Breast epithelium (tissue), 4 donors: ENCODE measurements at places on chromosomes 7 and 10. TPM values are rescaled to one million over a fixed set of nuclear protein-coding genes. Genes with fewer than 3 reads are reported as not detected.
A peak's percentile ranks its signal among the peaks of the same experiment; 100 is the strongest.

The PRLHR gene
- not detected for total RNA-seq

The CPN1 gene
- total RNA-seq, result not detected

The NCF1 gene
- total RNA-seq, result 5.0 TPM

The BLVRA gene
- total RNA-seq, result 80.6 TPM

The WEE2 gene
- not detected for total RNA-seq

The ZNF783 gene
- total RNA-seq, result 17.6 TPM

The PROSER2 gene
- 8.5 TPM for total RNA-seq

The CTAGE4 gene
- 8.8 TPM for total RNA-seq

The DPYSL4 gene
- 2.1 TPM for total RNA-seq

The HDAC9 gene
- 7.2 TPM for total RNA-seq

GRCh38 chr10:133168617-133169031, 8.6 kb downstream of the KNDC1 start:
- DNase-seq, result peak; percentile 31

DNA sequence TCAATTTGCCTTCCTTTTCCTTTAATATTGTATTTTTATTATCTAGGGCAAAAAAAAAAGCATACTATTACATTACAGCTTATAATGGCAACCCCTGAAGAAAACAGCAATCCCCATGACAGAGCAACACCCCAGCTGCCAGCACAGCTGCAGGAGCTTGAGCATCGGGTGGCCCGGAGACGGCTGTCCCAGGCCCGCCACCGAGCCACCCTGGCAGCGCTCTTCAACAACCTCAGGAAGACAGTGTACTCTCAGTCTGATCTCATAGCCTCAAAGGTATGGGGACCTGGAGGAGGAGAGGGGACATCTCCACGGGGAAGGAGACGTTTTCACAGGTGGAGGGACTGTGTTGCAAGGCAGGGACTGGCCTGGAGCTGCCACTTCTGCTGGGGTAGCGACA, 6.8 kb downstream of the STRA8 start:
- no peak for DNase-seq

- no peak for DNase-seq
Measured at GRCh38 chr7:31702354-31702753, 15.3 kb downstream of the PPP1R17 start.

DNA sequence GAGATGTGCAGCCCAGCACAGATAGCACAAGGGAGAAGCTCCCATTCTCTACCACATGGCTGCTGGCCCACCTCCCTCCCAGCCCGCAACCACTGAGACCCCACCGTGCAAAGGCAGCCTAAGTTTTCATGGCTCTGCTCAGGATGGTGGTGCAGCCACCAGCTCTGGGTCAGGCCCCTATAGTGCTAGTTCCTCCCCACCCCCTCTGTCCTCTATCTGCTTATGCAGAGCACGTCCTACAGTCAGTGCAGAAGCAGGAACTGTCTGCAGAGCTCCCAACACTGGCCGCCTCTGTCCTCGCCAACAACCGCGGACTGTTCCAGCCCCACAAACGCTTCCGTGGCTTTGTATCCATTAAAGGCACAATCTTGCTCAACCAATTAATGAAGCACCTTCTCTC, 278.9 kb downstream of the GRID1 start:
- DNase-seq, result no peak

- no peak for DNase-seq
Measured at GRCh38 chr7:126715076-126715475, 537.7 kb downstream of the GRM8 start.

GRCh38 chr10:6148251-6148701, 54.5 kb upstream of the PFKFB3 start:
- DNase-seq, result no peak

- DNase-seq, result no peak
Measured at GRCh38 chr7:14069961-14070360, 80.5 kb upstream of the ETV1 start.

DNA sequence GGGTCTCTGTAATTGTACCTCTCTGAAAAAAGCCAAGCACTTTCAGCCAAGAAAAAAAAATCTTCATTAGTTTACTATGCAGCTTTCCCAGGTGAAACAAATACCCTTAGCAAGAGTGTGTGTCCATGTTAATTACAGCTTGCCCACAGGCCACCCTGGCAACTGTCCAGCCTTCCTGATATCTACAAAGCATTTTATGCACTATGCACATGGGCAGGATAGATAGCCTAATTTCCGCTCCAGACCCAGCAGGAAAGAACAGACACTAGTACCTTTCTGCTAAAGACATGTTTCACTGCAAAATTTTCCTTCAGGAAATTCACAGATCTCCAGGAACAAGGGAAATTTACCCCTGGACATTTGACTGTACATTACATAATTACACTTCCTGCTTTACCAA, 24.4 kb downstream of the CACNA2D1 start:
- no peak for DNase-seq

GRCh38 chr7:77786018-77786417, 12.2 kb downstream of the TMEM60 start:
- DNase-seq, result no peak

DNA sequence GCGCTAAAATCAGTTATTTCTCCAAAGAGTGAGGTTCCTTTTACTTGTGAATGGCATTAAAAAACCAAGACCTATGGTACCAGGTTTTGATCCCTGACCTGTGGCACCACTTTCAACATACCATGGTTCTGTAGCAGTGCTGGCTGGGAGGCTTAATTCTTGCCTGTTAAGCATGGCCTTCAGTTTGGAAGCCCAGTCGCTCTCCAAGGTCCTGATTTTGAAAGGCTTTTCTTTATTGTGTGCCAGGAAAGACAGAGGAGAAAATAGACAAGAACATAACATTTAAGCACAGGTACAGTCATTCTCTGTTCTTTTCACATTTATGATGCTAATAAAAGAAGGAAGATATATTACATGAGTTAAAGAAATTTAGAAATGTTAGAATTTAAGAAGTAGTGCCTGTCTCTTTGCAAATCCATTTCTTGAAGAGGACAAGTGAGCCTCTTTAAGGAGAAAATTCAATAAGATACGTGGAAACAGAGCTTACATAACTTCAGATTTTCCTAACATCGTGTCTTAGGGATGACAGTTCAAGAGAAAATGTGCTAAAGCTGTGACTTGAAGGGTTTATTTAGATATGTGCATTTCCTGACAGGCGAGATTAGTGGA, 357.6 kb downstream of the DPP6 start:
- DNase-seq, result no peak

DNA sequence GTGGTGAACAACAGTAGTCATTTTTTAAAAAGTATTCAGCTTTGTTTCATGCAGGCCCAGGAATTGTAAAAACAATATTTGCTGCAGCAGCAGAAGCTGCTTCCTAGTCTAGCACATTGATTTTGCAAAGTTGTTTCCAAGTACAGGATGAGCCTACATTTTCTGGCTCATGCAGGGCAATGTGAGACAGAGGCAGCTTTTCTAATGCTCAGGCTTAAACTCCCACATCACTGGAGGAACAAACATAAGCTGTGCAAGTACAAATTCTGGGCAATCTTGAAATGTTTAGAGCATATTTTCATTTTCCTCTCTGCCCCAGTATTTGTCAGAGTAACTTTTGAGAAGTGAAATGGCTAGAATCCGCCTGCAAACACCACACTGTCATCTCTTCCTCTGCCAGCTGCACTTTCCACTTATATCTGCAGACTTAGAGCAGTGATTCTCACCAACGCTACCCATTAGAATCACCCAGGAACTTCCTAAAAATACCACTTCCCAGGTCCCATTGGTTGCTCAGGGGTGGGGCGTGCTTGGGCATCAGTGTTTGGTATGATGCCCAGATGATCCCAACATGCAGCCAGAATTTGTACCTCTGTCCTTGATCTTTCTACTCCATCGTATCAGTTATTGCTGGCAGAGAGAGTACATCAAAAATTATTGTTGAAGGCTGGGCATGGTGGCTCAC, 304.1 kb upstream of the LRGUK start:
- no peak for DNase-seq

DNA sequence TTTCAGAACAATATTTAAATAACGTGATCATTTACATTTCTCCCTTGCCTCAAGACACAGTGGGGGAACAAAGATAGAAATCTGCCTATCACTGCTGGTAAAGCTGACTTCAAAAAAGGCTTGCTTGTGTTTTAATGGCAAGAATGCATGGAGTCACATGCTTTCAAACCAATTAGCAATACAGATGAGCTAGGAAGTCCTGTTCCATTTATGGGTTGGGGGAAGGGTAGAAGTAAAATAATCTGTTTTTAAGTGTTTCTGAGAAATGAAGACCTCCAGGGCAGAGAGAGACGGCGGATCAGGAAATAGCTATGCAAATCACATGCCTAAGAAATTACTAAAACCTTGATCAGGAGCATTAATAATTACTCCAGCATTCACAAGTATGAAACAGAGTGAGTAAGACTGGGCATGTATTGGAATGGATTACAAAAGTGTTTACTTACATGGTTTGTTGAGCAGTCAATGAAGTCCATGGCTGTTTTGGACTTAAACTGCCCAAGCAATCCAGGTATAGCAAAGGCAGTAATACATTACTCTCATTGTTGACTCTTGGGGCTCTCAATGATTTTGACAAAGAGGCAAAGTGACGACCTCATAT, 142.0 kb downstream of the ARID5B start:
- no peak for DNase-seq

- no peak for DNase-seq
Measured at GRCh38 chr10:118965096-118965495, 64.4 kb upstream of the NANOS1 start.

GRCh38 chr10:46304062-46304461, 17.3 kb downstream of the ANTXRL start:
- DNase-seq, result no peak

- no peak for DNase-seq
Measured at GRCh38 chr10:85608706-85609105, 757.9 kb downstream of the GRID1 start.

GRCh38 chr7:54781134-54781920, 22.3 kb upstream of the SEC61G start:
- no peak for DNase-seq

DNA sequence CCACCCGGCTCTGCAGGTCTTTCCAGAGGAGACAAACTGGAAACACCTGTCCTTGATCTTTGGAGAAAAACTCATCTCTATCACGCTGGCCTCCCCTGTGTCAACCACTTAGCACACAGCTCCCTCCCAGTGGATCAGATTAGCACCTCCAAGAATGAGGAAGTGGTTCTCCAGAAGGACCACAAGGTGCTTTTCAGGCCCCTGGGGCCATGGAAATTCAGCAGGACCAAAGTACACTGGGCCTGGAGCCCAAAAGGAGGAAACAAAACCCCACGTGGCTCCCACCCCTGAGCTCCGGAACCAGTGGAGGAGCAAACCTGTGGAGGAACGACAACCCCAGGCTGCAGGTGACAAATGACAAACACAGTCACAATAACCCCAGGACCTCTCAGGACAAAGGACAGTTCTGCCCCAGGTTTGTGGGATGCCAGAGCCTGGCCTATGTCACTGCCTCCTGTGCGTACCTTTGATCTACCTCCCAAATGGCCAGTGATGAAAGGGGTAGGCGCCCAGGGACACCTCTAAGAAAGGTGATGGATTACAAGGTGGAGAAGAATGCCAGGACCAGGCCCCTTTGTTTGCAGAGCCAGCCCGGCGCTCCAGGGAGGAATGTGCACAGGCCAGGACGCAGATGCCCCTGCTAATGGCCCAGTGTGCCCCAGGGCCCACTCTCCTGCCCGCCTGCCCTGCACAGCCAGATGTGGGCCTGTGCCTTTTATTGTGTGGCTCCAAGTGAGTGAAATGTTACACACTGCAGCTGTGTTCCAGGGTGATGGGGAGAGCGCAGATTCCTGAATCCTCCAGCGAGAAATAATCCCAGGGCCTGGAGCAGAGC, 5.7 kb downstream of the TNS3 start:
- DNase-seq, result no peak

GRCh38 chr7:148702876-148703670, 4.4 kb downstream of the CUL1 start:
- DNase-seq, result no peak
